Neural progenitor cell (in vitro differentiated cells): ENCODE measurements at places on chromosomes 1 and 21. TPM values are rescaled to one million over a fixed set of nuclear protein-coding genes. Genes with fewer than 3 reads are reported as not detected.

Gene OR2L2
- total RNA-seq = not detected in 2 replicates

Gene KAZN
- total RNA-seq = 6.1 and 9.1 TPM in 2 replicates

Gene TMEM82
- 0.56 TPM in 1 of 2 replicates, not detected in the other for total RNA-seq

Gene SAMD13
- total RNA-seq = 4.6 and 5.6 TPM in 2 replicates

Gene TRIM17
- 2.9 and 5.0 TPM in 2 replicates for total RNA-seq

GRCh38 chr1:172405912-172406311, 14.6 kb upstream of the C1orf105 start:
- DNase-seq = no peak

DNA sequence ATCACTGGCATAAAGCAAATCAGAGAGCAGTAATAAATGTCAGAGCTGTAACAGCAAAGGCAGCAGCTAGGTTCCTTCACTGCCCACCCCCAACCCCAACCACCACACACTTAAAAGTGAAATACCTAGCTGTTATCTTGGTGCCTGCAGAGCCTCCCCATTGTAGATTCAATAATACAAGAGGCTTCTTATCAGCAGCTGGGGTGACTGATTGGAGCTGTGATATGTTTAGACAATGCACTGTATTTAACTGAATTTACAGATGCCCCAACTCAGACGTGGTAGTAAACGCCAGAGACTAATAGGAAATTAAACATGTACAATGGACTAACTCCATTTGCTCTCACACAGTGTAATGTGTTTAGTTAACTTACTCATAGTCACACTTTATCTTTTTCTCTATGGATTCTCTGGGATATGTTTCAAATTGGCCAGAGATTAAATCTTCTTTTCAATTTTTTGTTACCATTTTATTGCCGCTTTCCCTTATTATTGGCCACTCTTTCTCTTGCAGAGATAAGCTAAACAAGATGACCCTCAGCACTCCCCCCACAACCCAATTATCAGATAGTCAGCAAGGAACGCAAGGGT, 117.1 kb downstream of the ESRRG start:
- no peak for DNase-seq

DNA sequence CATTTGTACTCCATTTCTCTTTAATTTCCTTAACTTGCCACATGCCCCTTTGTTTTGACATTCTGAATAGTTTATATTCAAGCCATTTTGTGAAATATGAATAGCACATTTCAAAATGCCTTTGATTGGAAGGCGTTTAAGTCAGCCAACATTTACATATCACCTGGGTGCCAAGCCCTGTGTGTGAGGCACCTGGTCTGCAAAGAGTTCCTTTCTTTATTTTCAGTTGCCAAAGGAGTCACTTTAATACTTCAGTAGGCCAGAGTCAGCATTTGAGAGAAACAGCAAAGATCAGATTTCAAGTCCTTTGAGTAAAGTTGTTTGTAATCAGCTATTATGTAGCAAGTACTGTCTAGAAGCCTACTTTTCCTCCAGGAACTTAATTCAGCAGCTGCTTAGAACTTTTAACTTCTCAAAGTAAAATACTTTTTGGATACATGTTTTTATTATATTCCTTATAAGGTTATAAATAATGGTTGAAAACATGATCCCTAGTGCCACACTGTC, 70.8 kb downstream of the DTL start:
- no peak for DNase-seq

DNA sequence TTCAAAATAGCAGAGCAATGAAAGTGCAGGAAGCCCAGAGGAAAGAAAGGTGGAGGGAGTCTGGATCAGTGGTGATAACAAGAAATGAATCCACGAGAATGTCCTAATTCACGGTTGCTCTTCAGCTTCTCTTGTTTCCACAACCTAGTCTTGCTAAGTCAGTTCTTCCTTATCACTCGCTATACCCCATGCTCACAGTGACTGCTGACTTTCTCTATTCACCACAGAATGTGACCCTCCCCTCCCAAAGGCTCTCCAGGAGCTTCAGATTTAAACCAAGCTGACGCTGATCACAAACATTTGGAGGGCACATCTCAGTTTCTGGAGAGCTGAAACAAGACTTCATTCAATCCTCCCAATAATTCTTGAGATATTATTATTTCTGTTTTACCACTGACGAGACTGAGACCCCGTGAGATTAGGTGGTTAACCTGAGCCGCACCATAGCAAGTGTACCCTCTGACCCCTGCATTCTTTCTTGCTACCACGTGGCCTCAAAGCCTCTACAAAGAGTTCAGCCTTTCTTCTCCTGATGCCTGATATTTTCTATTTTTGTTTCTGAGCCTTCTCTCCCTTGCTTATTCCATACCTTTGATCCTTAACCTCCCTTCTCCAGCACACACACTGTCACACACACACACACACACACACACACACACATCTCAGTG, 10.7 kb upstream of the CCN1 start:
- no peak for DNase-seq

DNA sequence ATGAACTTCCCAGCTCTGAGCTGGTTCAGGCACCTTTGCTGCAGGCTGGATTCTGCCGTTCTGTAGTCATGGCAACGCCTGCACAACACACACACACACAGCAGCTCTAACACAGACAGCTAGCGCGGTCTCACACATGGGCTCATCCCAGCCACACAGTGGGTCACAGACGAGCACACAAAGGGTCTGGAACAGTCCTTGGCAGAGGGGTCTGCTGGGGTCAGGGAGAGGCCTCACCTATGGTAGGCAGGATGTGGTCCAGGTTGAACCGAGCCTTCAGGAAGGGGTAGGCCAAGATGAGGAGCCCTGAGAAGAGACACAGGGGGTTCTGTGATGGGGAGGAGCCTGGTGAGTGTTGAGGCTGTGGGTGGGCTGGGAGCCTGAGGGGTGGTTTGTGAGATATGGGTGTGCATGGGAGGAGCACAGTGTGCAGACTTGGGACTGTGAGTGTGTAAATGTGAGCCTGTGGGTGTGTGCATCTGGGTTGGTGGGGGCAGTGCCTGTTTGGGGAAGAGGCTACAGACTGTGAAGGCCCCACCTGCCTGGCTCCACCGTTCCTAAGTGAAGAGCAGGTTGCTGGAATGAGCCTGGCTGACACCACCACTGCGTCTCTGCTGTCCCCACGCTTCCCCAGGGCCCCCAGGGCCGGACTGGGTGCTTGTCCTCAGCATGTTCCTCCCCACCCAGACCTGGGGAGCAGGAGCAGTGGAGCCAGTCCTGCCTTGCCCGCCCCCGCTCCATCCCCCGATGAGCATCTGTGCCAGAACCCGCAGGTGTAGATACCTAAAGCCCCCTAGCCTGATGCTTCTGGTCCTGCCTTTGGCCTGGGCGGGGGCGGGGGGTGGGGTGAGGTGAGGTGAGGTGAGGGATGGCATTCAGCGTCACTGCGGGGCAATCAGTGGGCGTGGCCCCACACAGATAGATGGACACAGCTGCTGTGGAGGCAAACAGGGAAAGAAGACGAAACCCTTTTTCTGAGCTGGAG, 1.5 kb downstream of the KNCN start:
- DNase-seq = peak; percentile 58

DNA sequence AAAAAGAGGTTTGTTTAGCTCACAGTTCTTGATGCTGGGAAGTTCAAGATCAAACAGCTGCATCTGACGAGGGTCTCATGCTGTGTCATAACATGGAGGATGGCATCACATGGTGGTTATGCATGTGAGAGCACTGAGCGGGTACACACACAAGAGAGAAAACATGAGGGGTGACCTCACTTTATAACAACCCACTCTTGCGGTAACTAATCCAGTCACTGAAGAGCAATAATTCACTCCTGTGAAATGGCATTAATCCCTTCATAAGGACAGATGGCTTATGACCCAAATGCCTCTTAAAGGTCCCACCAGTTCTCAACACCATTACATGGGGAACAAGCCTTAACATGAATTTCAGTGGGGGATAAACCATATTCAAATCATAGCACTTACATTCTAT, 23.2 kb upstream of the CHIT1 start:
- DNase-seq = no peak

DNA sequence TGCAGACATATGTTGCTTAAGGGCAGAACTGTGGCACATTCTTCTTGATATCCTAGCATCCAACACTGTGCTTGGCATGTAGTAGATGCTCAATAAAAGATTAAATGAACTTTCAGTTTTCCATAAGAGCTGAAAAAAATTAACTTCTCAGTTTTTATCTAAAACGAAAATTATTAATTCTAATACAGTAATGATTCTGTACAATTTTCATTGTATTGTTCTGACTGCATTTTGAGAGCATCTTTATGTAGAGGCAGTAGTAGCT, 46.6 kb downstream of the FGGY start:
- no peak for DNase-seq

GRCh38 chr1:17849216-17849615, 94.1 kb downstream of the ACTL8 start:
- DNase-seq = no peak
